ENCODE measurements at places on chromosomes 6 and 20. TPM values are rescaled to one million over a fixed set of nuclear protein-coding genes. Genes with fewer than 3 reads are reported as not detected.

Gene CD40
- 0.94 TPM for total RNA-seq

- peaks cover 10% of the 10 kb centered on the region for H3K4me1 ChIP-seq
- no peak overlapping the region for H3K4me3 ChIP-seq
- DNase-seq: no peak
- no peak overlapping the region for H3K27ac ChIP-seq
Observed at GRCh38 chr6:25774120-25774715, 19.7 kb downstream of the SLC17A4 start.

GRCh38 chr20:51698252-51698651 is 69.9 kb downstream of the ATP9A start:
- H3K36me3 ChIP-seq: no peaks in the 10 kb centered on the region
- H3K4me3 ChIP-seq: no peak overlapping the region
- no peak overlapping the region for H3K27ac ChIP-seq
- H3K4me1 ChIP-seq: peaks cover 19% of the 10 kb centered on the region

- H3K4me1 ChIP-seq: peaks cover 18% of the 10 kb centered on the region
- H3K36me3 ChIP-seq: no peaks in the 10 kb centered on the region
- H3K4me3 ChIP-seq: no peak overlapping the region
- peaks cover 11% of the 10 kb centered on the region for H3K27me3 ChIP-seq
- DNase-seq: no peak
Observed at GRCh38 chr6:132669690-132670291, 10.8 kb upstream of the TAAR1 start.

DNA sequence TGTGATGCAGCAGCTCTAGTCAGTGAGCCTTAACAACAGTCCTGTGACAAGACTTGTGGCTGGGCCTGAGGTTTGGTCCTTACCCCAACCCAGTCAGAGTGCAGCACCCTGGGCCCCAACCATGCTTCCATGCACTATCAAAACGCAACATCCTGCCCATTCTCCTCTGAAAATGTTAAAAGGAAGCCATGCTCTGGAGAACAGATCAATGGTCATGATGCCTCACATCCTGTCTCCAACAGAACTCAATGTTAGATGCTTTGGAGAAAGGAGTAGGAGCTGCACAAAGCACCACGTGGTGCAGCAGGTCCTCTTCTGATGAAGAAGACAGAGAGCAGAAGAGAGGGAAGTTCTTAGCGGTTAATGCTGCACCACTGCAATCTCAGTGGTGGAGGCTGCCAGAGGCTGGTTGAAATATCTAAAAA is 41.9 kb downstream of the TRAM2 start:
- peaks cover 42% of the 10 kb centered on the region for H3K4me1 ChIP-seq
- H3K36me3 ChIP-seq: no peaks in the 10 kb centered on the region

Gene IYD
- total RNA-seq: not detected

GRCh38 chr6:73394577-73395354 is at the start of gene DDX43:
DDX43 (plus strand) TSS chr6:73394828; CDS start chr6:73394906, 78 bp downstream.
- peaks cover 2% of the 10 kb centered on the region for H3K27me3 ChIP-seq
- H3K4me3 ChIP-seq: peak within 1 kb of the TSS; percentile 68
- H3K36me3 ChIP-seq: peaks cover 5% of the 10 kb centered on the region
- DNase-seq: peak; percentile 60
- peaks cover 24% of the 10 kb centered on the region for H3K4me1 ChIP-seq

- no peaks in the 10 kb centered on the region for H3K36me3 ChIP-seq
- peaks cover 9% of the 10 kb centered on the region for H3K27me3 ChIP-seq
- H3K27ac ChIP-seq: no peak overlapping the region
- DNase-seq: no peak
Observed at GRCh38 chr20:58175836-58176235, 52.6 kb downstream of the ANKRD60 start.

DNA sequence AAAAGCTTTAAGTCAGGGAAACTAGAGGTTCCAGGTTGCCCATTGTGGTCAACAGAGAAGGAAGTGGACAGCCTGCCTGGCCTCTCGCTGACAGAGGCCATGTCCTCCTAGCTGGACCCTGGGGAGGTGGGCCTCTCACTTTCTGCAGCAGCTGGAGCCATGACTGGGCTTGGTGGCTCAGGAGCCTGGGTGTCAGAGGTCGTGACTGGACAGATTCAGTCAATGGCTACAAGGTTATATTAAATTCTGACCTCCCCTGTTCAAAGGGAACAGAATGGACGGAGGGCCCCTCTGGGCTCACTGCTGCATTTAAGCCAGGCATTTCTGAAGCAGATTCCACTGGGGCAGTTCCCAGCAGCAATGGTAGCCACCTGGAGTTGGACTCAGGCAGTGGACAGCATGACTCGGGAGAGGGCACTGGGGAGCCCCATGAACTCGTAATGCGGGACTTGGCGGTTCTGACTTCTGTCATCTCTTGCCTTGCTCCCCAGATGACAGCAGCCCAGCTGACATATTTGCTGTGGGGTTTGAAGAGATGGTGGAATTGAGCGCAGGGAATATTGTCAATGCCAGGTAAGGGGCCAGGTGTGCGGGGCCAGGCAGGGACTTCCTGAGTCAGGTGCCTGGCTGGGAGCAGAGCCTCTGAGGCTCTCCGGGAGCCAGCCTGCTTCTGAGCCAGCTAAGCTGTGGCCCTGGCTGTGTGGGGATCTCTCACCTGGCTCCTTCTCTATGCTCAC is 86.7 kb downstream of the SYNJ2 start:
- H3K27me3 ChIP-seq: no peaks in the 10 kb centered on the region
- H3K27ac ChIP-seq: peak overlapping the region; percentile 68
- H3K4me3 ChIP-seq: no peak overlapping the region
- DNase-seq: no peak
- H3K36me3 ChIP-seq: peaks cover 44% of the 10 kb centered on the region
- peaks cover 44% of the 10 kb centered on the region for H3K4me1 ChIP-seq

GRCh38 chr6:41239467-41240159 is 11.5 kb downstream of the TREML4 start:
- no peak overlapping the region for H3K27ac ChIP-seq
- no peaks in the 10 kb centered on the region for H3K36me3 ChIP-seq
- no peak overlapping the region for H3K4me3 ChIP-seq

DNA sequence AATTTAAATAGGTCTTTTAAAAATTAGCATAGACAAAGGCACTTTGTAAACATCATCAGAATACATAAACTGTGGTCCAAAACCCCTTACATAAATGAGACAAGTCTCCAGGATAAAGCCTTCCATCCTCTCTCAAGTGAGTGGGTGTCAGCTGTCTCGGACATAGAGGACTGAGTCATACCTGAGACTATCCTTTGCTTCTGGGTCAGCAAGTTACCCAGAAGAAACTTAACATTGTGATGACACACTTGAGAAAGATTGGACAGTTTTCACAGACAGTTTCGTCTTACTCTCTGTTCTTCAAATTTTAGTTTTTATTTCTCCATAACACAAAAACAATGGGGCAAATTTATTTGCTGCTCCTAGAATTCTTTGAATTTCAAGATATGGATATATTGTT is 838.0 kb downstream of the DHX35 start:
- H3K4me1 ChIP-seq: no peaks in the 10 kb centered on the region
- H3K27me3 ChIP-seq: no peaks in the 10 kb centered on the region
- H3K27ac ChIP-seq: no peak overlapping the region
- H3K4me3 ChIP-seq: no peak overlapping the region

Gene HDGFL1
- total RNA-seq: not detected

DNA sequence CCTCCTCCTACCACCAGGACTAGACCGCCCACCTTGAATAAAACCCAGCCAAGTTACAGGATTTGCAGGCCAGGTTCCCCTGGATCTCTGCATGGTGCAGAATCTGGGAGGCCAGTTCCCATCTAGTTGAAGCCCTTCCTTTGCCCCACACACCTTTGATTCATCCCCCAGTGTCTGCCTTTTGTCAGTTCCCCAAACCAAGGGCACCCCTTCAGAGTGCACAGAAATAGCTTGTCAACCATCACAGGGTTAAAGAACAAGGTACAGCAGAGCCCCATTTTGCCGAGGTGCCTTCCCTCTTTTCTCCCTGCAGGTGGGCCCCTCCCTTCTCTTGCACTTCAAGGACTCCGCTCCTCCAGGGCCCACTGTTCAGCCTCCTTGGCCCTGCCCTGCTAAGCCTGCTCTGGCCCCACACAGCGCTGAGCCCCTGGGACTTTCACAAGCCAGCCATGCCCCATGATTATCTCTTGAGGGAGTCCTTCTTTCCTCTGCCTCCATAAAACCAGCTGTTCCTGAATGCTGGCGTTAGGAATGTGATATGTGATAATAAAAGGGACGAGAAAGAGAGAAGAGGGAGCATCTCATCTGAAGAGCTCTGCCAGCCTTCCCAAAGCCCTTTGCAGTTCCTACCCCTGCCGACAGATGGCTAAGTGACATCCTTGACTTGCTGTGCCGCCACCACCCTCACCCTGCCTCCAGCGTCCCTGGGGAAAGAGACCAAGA is 280.3 kb downstream of the CDC5L start:
- H3K4me1 ChIP-seq: no peaks in the 10 kb centered on the region
- H3K4me3 ChIP-seq: no peak overlapping the region
- H3K27me3 ChIP-seq: no peaks in the 10 kb centered on the region
- H3K36me3 ChIP-seq: no peaks in the 10 kb centered on the region
- H3K27ac ChIP-seq: no peak overlapping the region

DNA sequence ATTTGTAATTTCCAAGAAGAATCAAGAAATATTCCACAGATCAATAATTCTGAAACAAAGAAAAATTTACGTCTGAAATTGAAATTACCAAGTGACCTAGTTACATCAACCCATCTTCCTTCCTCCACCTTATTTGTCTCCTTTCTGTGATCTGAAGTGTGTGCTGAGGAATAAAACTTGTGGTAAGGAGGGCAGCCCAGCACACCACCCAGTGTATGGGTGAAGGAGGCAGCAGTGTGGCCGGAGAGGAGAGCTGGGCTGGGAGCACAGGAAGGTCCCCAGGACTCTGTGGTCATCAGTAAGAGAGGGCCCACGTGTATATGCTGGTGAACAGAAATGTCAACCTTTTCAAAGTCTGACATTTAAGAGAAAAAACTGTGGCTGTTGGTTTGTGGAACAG is 11.3 kb upstream of the CCR6 start:
- H3K36me3 ChIP-seq: no peaks in the 10 kb centered on the region
- DNase-seq: no peak
- H3K27me3 ChIP-seq: peaks cover 15% of the 10 kb centered on the region
- peak overlapping the region; percentile 58 for H3K4me3 ChIP-seq
- H3K4me1 ChIP-seq: peaks cover 17% of the 10 kb centered on the region

DNA sequence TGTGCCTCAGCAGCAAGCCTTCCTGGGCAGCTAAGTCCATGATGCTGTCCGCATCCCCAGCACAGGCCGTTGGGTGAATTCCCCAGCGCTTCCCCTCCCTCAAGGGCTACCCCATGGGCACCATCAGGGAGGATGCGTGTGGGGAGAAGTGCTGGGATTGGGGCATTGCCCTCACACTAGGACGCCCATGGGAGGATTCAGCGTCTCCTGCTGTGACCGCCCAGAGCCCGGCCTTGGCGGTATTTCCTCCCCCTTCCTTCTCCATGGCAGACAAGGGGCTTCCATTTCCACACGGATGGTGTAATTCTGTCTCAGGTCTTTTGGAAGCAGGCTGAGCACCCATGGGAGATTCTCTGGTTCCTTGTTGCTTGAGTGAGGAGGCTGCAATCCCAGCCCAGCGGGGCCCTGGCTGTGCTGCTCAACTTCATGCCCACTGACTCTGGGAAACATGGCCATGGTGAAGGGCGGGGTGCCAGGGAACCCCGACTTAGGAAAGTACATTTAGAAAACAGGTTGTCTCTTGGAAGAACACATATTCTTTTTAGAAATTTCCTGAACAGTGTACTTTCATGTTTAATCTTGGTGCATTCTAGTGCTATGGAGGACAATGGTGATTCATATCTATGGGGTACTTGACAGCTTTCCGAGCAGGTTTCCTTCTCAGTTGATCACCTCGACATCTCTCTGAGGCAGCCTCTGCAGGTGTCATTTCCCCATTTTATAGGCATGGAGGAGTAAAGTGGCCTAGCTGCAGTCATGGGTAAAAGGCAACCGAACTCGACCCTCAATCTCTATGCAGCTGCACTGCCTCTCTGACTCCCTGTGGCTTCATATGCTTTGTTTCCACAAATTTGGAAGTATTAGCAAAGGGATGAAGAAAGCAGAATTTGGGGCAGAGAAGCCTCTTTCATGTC is 178.2 kb upstream of the CST7 start:
- no peak for DNase-seq
- no peak overlapping the region for H3K4me3 ChIP-seq
- H3K27me3 ChIP-seq: peaks cover 22% of the 10 kb centered on the region
- no peaks in the 10 kb centered on the region for H3K36me3 ChIP-seq

Gene UFL1
- total RNA-seq: 15.8 TPM

GRCh38 chr20:24034820-24035219 is 46.2 kb upstream of the GGTLC1 start:
- H3K27ac ChIP-seq: peak overlapping the region; percentile 11
- H3K27me3 ChIP-seq: no peaks in the 10 kb centered on the region
- H3K4me1 ChIP-seq: peaks cover 66% of the 10 kb centered on the region

DNA sequence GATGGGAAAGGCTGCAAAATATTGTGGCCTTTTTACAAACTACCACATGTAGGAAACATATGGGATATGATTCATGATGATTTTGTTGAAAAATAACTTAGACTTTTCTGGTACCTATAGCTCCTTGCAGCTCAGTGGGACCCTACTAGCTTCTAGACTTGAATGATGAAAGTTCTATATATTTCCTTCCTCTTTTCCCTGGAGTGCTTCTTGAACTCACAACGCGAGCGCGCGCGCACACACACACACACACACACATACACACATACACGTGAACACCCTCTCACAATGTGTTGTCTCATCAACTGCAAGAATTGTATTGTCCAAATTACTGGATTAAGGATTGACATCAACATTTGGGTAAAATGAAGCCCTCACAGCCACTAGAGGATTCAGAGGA is 61.9 kb downstream of the TOX2 start:
- H3K4me3 ChIP-seq: no peak overlapping the region
- DNase-seq: no peak
- no peak overlapping the region for H3K27ac ChIP-seq
- H3K36me3 ChIP-seq: peaks cover 5% of the 10 kb centered on the region

GRCh38 chr20:7841971-7842310 is 98.3 kb downstream of the HAO1 start:
- H3K4me3 ChIP-seq: no peak overlapping the region
- no peaks in the 10 kb centered on the region for H3K36me3 ChIP-seq
- no peaks in the 10 kb centered on the region for H3K27me3 ChIP-seq
- no peak for DNase-seq

DNA sequence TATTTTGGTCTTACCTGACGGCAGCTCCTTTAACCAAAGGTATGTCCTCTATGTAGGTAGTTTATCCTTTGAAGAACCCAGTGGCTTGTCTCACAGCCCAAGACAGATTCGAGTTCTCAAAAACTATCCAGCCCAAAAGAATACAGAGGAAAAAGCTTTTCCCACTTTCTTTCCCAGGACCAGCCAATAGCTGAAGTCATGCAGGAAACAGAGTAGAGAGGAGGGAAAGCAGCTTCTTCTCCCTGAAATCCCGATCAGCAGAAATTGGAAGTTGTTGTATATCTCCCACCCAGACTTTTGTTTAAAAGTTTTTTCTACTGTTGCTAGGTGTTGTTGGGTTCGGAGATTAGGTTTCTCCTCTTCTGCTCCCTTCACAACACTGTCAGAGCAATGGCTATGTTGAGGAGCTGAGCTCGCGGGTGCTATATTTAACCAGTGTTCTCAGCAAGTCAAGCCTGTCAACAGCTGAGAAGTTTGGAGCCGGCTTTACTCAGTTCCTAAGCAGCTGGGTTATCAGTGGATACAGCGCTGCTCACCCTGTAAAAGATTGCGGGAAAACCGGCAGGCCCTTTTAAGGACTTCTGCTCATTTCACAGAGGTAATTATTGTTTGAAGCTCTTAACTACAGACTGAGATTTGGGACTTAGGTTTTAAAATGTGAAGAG is at the start of gene FILIP1:
Gene FILIP1, minus strand, starts transcription at position 401 of the 665 bp plus-strand sequence. CDS start 78,828 bp downstream, outside the sequence.
- DNase-seq: no peak
- H3K27ac ChIP-seq: no peak within 1 kb of the TSS
- H3K4me3 ChIP-seq: no peak within 1 kb of the TSS
